ENCODE measurements at places on chromosomes 11 and 22.

DNA sequence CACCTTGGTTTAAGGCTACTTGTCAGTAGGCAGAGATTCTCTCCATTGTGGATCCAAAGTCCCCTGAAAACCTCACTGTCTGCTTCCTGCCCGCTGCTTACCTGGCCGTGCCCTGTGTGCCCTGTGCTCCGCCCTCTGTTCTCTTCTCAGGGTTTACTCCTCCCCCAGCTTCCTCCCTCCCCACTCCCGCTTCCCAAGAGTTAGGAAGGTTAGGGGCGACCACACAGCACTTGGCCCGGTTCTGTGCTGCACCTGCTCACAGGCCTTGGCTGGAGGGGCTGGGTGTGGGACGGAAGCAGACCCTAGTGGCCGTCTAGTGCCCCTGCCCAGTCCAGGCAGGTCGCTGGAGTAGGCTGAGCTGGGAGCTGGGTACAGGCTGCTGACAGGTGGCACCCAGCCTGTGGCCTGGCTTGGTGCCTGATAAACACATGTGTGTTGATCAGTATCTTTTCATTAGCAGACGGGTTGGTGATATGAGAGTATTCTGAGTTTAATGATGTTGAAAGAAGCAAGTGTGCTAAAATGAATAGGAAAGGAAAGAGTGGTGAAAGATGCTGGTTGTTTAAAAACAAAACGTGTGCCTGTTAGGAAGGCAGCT, 40.5 kb downstream of the GRAMD4 start:
- no peak for DNase-seq

- no peak for DNase-seq
Measured at GRCh38 chr11:48087974-48088681, 107.8 kb downstream of the PTPRJ start.

DNA sequence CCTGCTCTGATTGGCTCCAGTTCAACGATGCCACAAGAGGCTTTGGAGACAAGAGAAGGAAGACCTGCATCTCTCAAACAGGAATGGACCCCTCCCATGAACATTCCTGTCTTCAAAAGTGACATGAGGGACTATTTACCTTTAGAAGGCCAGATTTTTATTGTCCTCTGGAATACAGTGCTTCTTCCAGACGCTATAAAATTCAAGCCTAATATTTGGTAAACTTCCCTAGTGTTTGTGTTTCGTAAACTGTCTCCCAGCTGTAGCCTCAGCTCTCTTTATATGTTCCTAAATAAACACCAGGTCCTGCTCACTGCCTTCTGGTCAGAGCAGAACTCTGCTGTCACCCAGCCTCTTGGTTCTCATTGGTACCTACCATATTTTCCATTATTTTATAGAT, 157.8 kb downstream of the CCDC34 start:
- DNase-seq, result peak; percentile 29

DNA sequence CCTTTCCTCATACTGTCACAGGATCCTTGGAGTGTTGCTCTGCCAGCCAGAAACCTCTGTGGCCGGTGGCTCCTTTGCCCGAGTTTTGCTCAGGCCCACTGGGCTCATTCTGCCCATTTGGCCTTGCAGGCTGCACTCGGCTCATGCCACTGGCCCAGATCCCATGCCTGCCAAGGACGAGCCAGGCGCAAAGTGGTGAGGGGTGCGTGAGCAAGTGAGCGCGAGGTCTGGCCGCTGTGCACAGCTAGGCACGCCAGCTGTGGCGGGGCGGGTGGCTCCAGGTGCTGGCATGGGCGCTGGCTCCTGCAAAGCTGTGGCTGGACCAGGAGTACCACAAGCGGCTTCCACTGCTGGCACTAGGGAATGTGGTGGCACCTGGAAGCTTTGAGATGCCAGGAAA, 2.8 kb upstream of the RNF141 start:
- DNase-seq, result no peak

GRCh38 chr11:103631841-103632240, 404.6 kb upstream of the DDI1 start:
- no peak for DNase-seq

DNA sequence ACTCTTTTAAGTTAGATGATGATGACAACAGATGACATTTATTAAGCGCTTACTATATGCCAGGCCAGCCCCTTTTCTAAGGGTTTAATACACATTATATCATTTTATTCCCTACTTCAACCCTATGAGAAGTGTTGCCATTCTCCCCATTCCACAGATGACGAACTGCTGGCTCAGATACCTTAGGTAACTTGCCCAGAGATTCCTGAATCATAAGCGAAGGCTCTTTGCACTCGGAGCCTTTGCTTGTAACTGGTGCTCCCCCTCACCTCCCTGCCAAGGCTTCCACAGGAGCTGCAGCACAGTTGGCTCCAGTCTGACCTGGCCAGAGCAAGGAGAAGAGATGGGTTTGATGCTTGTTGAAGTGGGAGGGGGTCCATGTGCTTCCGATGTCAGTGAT, 43.0 kb downstream of the DBX1 start:
- no peak for DNase-seq

- no peak for DNase-seq
Measured at GRCh38 chr11:69914286-69915150, 95.3 kb upstream of the FGF3 start.

GRCh38 chr22:26450453-26451185, 21.6 kb downstream of the ASPHD2 start:
- no peak for DNase-seq

DNA sequence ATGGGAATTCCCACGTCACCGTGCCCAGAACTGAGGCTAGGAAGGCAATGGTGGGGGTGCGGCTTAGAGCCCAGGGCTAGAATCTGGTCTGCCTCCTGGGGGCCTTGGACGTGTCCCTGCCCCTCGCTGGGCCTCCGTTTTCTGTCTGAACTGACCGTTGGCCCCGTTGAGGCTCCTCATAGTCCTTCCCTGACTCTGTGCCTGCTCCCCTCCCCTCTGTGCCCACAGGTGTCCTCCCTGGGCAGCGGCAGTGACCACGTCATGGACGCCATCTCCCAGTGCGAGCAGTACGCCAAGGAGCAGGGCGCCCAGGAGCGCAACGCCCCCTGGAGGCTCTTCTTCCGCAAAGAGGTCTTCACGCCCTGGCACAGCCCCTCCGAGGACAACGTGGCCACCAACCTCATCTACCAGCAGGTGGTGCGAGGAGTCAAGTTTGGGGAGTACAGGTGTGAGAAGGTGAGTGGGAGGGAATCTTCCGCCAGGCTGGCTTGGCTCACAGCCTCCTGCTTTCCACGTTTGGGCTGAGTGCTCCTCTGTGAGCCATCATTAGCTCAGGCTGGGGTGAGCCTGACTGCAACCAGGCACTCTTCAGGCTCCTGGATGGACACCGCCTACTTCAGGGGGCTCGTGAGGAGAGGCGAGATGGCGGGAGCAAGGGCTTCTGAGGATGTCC, 63.9 kb downstream of the MYO7A start:
- peak; percentile 54 for DNase-seq

DNA sequence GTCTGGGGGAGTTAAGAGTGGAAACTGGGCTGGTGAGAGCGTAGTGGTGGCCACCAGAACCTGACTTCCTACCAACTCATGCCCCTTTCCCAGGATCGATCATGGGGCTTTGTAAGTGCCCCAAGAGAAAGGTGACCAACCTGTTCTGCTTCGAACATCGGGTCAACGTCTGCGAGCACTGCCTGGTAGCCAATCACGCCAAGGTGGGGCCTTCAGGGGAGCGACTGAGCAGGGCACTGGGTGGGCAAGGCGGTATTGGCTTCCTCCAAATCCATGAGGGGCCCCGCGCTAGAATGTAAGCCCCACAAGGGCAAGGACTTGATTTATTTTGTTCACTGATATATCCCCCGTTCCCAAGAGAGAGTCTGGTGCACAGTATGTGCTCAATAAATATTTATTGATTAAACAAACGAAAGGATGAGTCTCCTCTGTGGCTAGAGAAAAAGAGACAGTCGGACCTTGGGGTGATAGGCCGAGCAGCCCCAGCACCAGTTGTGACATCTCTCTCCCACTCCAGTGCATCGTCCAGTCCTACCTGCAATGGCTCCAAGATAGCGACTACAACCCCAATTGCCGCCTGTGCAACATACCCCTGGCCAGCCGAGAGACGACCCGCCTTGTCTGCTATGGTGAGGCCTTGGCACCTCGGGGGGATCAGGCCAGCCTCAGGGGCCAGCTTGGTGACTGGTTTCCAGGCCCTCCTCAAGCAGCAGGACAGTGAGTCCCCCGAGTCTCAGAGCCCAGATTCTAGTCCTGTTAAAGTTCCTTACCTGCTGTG, 765 bp downstream of the ZFPL1 start:
- DNase-seq, result no peak
